ENCODE measurements at places on chromosomes 2 and 18. TPM values are rescaled to one million over a fixed set of nuclear protein-coding genes. Genes with fewer than 3 reads are reported as not detected.

Gene SERPINB5
- polyA plus RNA-seq, result not detected

DNA sequence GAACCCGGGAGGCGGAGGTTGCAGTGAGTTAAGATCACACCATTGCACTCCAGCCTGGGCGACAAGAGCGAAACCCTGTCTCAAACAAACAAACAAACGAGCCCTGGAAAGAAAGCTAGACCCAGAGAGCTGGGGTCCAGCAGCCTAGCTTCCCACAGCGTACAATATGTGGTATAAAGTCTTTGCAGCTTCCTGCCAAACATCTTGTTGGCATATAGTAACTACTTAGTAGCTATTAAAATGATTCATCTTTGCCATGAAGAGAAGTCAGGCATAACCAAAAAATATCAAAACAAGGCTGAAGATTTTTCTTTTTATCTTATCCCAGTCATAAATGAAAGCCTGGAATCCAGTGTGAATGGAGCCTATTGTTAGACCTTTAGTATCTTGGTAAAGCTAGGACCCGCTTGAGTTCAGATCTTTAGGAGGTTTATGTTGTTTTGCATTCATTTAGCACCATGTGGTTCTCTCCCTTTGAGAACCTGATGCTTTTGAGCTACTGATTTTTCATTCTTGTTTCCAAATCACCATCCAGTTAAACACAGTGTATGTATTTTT is 139.7 kb upstream of the NOSTRIN start:
- no peak for DNase-seq

GRCh38 chr2:54936766-54937165 is 113.5 kb downstream of the RTN4 start:
- DNase-seq, result no peak

DNA sequence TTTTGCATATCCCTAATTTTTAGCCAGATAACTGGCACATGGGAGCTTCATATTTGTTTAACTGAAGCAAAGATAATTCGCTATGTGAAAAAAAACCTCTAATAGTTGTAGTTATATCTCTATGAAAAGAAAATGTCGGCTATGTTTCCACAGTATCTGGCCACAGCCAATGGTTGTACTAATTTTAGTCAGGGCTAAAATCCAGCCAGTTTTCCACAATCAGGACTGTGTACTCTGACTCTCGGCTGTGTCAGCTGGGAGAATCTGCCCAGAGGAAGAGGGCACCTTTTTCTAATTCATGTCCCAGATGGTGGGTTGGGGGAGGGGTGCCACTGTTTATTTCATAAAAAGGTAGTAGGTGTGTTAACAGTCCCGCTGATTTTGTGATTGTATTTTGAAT is 38.8 kb downstream of the STRADB start:
- no peak for DNase-seq

GRCh38 chr18:2424420-2424819 is 146.9 kb downstream of the METTL4 start:
- no peak for DNase-seq
